ENCODE measurements at places on chromosomes 7 and 10.
A peak's percentile ranks its signal among the peaks of the same experiment; 100 is the strongest.

DNA sequence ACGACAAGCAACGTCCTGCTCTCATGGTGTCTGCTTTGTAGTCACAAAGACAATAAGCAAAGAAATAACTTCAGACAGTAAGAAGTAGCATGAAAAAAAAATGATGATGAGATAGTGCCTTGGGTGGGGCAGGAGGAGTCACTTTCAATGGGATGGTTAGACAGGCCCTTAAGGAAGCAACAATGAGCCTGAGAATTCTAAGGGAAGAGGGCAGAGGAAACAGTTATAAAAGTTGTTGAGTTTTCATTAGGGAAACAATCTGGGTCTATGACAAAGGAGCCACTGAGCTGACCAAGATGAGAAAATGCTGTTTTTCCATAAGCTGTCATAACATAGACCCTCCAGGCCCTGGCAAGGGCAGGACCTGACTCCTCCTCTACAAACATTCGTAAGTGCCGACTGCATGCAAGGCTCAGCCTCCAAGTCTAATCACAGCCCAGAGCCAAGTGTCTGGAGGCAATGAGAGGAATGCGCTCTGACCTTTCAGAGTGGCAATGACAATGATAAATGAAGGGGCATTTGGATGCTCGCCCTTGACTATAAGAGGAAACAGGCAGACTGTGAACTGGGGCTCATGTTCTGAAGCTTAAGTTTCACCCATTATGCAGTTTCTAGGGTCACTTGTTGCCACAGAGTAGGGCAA is 43.7 kb downstream of the PPP1R3C start:
- no peak for DNase-seq

DNA sequence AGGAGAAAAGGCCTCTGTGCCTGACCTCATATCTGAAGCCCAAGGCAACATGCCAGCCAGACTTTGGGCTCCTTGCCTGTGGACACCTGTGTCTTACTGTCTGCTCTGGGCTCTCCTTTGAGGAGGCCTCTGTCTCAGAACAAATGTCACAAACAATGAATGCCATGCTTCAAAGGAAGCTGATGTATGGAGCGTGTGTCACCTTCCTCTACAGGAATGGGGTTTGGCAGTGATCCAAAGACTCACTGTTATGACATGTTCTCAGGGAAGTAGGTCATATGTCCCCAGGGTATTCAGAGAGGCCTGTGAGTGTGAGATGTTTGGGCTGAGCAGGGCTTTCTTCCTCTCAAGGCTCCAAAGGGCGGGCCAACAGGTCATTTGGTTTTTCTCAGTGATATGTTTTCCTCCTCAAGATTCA is 38.4 kb downstream of the PTPRE start:
- peak; percentile 77 for DNase-seq

GRCh38 chr10:101967119-101967518 is 88.9 kb downstream of the ARMH3 start:
- DNase-seq: no peak

- DNase-seq: peak; percentile 92
Measured at GRCh38 chr7:150428671-150429451, 21.6 kb upstream of the GIMAP8 start.

- DNase-seq: peak; percentile 68
Measured at GRCh38 chr7:29988424-29989256, 961 bp downstream of the SCRN1 start.

DNA sequence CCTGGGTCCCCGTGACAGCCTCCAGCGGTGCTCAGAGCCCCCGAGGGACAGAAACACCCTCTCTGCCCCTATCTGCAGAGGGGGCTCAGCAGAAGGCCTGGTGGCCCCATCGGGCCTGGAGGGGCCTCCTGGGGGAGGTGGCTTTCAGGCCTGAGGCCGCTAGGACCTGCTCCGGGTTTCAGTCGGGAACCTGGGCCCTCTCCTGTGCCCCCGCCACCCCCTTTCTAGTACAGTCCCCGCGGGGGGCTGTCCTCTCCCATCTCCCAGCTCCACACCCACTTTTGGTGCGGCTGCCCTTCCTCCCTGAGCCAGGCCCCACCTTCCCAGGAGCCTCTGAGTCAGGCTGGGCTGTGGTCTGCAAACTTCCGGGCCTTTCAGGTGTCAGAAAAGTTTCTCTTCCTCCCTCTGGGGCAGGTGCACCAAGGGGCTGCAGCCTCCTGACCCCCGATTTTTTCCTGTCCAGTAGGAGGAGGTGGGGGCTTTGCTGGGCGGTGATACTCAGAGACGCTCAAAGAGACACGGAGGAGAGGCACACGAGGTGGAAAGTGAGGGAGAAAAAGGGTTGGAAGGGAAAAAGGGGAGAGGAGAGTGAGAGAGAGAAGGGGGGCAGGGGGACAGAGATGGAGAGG is 692 bp downstream of the CARD11 start:
- DNase-seq: no peak

- DNase-seq: no peak
Measured at GRCh38 chr10:126479280-126479895, 91.1 kb upstream of the ADAM12 start.

DNA sequence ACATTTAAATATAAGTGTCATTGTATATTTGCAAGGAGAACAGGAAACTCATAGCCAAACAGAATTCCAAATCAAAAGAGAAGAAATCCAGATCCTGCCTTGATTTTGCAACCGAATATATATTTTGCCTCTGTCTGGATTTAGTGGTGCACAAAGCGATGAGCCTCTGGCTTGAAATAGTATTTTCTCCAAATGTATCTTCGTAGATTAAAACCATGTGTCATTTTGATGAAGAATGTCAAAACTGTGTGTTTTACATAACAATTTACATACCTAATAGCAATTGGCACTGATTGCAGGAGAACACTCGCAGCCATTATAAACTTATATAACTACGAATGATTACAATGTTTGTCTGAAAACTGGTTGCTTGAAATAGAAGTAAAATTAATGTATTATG is 156.4 kb downstream of the ARID5B start:
- no peak for DNase-seq

DNA sequence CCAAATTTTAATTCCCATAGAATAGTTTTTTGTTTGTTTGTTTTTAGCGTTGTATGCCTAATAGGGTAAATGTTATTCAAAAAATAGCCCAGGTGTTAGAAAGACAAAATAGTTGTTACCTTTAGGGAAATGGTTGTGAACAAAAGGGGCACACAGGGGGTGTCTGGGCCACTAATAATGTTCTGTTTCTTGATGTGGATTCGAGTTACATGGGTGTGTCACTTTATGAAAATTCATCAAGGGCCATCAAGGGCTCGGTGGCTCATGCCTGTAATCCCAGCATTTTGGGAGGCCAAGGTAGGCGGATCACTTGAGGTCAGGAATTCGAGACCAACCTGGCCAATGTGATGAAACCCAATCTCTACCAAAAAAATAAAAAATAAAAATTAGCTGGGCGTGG is 531.8 kb upstream of the C7orf33 start:
- DNase-seq: no peak

DNA sequence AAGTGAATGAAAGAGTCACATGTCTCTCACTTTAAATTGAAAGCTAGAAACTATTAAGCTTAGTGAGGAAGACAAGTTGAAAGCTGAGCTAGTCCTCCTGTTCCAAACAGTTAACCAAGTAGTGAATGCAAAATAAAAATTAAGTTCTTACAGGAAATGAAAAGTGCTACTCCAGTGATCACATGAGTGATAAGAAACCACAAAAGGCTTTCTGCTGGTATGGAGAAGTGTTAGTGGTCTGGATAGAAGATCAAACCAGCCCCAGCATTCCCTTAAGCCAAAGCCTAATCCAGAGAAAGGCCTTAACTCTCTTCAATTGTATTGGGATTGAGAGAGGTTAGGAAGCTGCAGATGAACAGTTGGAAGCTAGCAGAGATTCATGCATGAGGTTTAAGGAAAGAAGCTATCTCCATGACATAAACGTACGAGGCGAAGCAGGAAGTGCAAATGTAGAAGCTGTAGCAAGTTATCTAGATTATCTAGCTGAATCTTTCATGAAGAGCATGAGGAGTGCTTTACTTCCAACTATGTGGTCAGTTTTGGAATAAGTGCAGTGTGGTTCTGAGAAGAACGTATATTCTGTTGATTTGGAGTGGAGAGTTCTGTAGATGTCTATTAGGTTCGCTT is 261.6 kb downstream of the MDFIC start:
- peak; percentile 9 for DNase-seq

GRCh38 chr10:132796846-132797245 is 10.9 kb upstream of the NKX6-2 start:
- DNase-seq: no peak

DNA sequence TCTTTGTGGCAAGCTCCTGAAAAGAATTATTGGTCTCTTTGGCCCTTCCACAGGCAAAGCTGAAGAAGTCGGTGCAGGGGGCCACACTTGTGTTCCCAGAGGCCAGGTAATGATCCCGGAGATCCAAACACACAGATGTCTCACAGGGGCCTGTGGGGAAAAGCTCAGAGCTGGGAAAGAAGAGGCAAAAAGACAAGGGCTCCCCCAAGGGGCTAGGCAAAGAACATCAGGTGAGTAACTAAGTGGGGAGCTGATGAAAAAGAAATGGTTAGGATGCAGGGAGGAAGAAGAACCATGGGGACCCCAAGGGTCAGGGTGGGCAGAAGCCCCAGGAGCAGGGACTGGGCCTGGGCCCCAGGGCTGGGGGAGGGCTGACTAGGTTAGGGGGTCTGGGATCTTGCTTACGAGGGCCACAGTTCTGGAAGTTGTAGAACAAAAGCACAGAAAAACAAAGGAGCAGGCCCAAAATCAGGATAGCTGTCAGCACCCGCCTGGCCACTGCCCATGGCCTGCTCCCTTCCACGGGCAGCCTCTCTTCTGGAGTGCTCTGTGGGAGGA is 1.1 kb downstream of the KEL start:
- DNase-seq: peak; percentile 36

DNA sequence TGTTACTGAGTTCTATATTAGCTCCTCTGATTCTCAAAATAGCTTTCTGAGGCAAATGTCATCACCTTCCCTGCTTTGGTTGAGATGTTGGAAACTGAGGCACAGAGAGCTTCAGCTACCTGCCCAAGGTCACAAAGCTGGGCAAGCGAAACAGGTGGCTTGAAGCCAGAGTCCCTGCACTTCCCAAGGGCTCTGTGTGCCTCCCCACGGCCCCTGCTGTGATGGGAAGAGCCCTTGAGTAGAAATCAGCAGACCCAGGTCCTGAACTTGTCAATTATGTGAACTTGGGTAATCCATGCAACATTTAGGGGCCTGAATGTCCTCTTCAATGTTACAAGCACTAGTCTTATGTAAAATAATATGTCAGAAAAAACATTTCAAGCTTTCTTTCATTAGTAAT is 327.3 kb upstream of the PODXL start:
- no peak for DNase-seq

Data from suppressor macrophage treated with lipopolysaccharide for 1 hour (primary cell).